ENCODE measurements at places on chromosomes 11 and 22.
A peak's percentile ranks its signal among the peaks of the same experiment; 100 is the strongest.

- no peak for DNase-seq
These were observed 71.8 kb upstream of the NCAM1 start for GRCh38 chr11:112889446-112889845.

- peak; percentile 98 for DNase-seq
These were observed 5.4 kb downstream of the CARNS1 start for GRCh38 chr11:67420646-67421429.

DNA sequence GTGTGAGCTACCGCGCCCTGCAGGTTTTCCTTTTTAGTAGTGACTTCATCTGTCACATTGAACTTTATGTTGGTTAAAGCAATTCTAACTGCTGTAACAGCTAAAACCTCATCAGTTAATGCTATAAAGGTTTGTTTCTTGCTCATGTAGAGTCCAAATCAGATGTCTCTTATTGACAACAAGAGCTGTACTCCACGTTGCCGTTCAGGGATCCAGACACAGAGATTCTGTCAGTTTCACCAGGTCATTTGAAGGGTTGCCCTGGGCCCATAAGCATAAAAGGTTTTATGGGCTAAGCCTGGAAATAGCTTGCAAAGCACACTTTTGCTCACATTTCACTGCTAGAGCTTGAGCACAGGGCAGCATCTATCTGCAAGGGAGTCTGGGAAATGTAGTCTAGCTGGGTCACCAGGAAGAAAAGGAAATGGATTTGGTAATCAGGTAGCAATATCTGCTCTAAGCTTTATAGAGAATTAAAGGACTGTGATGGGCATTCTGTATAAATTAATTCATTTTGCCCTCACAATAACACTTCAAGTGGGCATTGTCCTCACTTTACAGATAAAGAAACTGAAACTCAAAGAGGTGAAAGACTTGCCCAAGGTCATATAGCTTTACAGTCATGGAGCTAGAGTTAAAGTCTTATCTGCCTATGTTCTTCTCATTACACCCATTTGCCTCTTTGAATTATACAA is 25.2 kb upstream of the PTPRJ start:
- DNase-seq, result no peak

DNA sequence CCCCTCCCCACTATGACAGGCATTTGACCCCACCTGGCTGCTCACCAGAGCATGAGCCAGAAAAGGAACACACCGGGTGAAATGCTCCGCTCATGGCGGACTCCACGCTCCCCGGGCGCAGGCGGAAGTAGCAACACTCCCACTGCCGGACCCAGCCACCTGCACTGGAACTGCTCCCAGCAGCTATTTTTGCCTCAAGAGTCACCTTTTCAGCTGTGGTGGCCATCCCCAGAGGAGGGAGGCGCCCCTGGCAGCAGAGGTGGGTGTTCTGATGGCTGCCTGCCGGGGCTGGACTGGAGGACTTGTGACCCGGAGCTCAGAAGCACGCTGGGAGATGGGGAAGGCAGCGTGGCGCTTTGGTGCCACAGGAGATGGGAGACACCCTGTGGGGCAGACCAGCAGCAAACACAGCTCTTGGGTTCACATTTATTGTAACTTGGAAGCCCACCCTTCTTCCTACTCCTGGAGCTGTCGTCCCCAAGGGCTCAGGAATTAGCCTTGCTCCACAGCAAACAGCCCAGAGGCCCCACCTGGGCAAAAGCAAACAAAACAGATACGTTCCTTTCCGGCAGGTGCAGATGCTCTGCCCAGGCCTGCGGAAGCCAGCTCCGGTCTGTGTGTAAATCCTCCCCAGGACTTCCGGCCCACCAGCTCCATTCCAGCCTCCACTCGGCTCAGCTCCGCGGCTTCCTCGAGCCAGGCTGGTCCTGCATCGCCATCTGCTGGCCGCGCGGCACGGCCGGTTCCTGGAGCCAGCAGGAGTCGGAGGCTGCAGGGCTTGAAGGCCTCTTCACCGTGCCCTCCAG is 3.7 kb downstream of the RPS19BP1 start:
- peak; percentile 79 for DNase-seq

DNA sequence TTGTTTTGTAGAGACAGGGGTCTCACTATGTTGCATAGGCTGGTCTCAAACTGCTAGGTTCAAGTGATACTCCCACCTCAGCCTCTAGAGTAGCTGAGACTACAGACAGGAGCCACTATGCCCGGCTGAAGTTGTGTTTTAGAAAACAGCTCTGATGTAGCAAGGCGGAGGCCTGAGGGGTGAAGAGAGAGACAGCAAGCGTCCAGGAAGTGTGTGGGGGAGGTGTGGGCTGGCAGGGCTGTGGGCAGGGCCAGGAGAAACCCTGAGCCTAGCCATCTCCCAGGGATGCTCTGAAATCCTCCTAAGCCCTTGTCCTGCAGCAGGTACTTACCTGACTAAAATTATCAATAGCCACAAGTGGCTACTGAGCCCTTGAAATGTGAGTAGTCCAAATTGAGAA is 16.1 kb upstream of the RPS3 start:
- no peak for DNase-seq

- DNase-seq, result no peak
These were observed 2.0 kb upstream of the SAA1 start for GRCh38 chr11:18264035-18264434.

DNA sequence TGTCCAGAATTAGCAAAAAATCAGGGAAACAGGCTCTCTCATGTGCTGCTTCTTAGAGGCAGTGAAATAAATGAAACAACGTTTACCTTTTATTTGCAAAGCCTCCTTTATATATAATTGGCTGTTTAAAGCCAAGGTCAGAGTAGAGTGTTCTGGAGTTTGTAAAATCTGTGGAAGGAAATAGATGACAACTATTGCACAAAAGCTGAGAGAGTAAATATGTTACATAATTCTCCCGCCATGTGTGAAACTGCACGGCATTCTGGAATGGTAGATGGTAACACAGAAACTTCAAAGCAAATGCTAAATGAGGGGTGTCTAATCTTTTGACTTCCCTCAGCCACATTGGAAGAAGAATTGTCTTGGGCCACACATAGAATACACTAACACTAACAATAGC is 51.5 kb upstream of the FGF3 start:
- no peak for DNase-seq

GRCh38 chr11:48079596-48079995 is 99.2 kb downstream of the PTPRJ start:
- no peak for DNase-seq

GRCh38 chr11:60059052-60059451 is 2.6 kb downstream of the MS4A3 start:
- DNase-seq, result no peak

- no peak for DNase-seq
These were observed 24.1 kb downstream of the OR10D3 start for GRCh38 chr11:124207102-124207792.

- no peak for DNase-seq
These were observed 113.0 kb downstream of the ME3 start for GRCh38 chr11:86559311-86559945.

DNA sequence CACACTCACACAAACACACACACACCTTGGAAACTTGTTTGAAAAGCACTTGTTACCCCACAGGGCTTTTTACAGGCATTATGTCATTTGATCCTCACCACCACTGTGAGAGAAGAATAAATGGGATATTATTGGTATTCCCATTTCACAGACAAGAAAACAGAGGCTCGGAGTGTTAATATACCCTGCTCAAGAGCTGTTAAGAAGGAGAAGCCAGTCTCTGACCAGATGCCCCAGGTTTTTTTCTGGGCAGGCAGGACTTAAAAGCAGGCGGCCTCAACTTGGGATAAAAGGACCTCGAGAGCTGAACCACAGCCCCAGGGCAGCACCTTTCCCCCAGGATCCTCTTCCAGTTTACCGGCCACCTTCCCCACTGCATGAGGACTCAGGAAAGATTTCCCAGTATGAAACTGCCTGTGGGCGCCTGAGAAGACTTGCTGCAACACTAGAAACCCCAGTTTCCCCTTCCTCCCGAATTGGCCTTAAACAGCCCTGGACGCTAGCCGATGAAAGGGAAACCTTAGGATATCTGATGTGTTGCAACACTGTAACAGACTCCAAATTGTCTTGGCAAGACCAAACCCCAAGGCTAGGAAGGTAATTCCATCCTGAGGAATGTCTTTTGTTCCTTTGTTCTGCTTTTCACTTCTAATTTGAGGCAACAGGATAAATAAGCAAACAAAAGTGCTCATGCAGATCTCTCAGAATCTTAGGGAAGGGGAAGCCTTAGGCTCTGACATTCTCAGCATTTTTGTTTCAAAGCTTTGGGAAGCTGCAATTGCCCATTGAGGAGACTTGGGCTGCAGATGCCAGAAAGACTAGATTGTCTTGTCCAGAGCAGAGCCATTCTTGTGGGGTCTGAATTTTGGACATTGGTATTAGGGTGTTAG is 173.5 kb downstream of the TRIM29 start:
- DNase-seq, result no peak

DNA sequence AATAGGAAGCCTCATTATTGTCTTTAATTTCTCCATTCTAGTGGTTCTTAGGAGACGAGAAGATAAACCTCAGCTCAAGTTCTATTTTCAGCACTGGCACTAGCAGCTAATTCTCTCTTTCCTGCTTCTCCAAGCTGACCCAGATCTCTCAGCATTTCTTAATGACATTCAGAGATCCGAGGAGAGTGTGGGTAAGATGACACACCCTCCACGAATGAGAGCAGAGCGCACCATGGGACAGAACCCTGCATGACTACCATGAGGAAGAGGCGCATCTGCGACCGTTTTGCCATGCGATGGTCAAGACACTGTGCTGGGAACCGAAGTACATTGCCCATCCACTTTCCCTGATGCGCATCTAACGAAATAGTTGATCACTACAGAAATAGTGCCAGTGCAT is 241.8 kb downstream of the LARGE1 start:
- no peak for DNase-seq

- DNase-seq, result no peak
These were observed 48.9 kb upstream of the CDON start for GRCh38 chr11:126111458-126112116.

DNA sequence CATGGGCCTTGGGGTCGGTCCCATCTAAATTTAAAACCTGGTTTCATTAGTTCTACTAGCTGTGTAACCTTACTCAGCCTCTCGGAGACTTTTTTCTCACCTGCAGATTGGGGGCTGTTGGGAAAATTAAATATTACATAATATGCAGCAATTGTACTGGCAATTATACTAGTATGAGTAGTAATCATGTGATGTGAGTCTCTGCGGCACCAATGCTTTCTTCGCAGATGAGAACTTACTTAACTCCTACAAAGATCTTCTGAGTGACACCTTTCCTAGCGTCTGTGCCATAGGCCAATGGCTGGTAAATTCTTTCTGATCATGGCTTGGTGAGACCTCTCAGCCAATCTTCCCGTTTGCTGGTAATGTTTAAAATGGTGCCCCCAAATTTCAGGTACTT is 391.3 kb downstream of the NXPE2 start:
- no peak for DNase-seq

- no peak for DNase-seq
These were observed 1.0 kb downstream of the ADSL start for GRCh38 chr22:40347300-40347699.

DNA sequence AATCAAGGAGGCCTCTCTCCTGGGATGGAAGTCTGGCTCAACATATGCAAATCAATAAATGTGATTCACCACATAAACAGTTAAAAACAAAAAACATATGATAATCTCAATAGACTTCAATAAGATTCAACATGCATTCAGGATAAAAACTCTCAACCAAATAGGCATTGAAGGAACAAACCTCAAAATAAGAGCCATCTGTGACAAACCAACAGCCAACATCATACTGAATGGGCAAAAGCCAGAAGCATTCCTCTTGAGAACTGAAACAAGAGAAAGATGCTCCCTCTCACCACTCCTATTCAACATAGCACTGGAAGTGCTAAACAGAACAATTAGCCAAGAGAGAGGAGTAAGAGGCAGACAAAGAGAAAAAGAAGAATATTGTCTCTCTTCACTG is 54.0 kb upstream of the SEZ6L start:
- DNase-seq, result no peak

DNA sequence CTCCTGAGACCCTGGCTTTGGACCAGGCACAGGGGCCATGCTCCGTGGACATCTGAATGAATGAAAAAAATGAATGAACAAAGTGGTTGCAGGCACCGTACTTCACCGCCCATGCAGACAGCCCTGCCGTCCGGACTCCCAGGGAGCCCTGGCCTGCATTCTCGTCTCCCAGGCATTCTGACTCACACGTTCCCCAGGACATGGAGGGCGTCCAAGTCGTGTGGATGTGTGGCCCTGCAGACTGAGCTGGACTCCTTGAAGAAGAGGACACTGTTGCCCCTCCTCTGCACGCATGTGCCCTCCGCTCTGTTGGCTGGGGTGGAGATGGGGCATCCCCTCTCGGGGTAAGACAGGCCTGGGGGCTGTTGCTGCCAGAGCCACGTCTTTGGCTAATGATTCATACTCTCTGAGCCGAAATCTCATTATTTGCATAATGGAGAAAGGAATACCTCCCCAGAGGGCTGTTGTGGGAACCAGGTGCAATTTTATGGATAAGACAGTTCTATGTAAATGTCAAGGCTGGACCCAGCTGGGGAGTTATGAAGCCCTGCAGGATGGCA is 49.7 kb downstream of the RTL6 start:
- DNase-seq, result no peak

DNA sequence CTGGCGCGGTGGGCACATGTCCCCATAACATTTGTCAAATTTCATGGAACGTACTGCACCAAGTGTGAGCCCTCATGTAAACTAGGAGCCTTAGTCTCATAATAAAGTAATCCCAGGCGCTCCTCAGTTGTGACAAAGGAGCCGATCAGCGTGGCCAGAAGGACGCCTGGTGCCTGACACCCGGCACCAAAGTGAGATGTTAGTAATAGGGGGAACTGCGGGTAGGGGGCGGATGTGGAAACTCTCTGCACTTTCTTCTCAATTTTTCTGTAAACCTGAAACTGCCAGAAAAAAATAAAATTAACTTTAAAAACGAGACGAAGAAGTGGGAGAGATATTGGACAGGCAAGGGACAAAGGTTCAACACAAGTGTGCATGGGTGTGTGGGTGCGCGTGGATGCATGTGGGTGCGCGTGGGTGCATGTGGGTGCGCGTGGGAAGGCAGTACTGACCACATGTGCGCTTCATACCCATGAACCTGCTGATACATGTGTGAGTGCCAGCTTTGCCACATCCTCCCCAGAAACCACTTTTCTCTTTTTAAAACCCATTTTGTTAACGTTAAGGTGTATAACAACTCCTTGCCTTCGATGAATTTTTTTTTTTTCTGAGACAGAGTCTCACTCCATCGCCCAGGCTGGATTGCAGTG is 55.4 kb upstream of the LINC01488 start:
- DNase-seq, result no peak

GRCh38 chr22:17774206-17774925 is at the start of gene BID:
Gene BID (minus strand): TSS chr22:17774469. CDS start chr22:17750116, 24,353 bp downstream.
- no peak for DNase-seq
